HT1080 (cell line): ENCODE measurements at places on chromosomes 2 and 18.
A peak's percentile ranks its signal among the peaks of the same experiment; 100 is the strongest.

DNA sequence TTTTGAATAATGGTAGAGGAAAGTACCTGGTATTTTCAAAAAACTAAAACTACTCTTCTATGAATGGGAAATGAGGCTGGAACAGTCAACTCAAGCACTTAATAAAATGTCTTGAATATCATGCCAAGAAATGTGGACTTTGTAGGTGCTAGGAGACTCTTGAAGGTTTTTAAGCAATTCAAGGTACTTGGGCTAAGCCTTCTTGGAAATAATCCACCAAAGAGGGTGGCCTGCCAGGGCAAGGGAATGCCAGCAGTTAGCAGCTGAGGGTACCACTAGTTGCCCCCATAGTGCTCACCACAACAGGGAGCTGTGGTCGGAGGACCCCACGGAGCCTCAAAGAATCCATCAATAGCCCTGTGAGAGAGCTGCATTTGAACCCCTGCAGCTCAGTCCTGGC, 14.6 kb upstream of the ACYP2 start:
- no peak for DNase-seq

DNA sequence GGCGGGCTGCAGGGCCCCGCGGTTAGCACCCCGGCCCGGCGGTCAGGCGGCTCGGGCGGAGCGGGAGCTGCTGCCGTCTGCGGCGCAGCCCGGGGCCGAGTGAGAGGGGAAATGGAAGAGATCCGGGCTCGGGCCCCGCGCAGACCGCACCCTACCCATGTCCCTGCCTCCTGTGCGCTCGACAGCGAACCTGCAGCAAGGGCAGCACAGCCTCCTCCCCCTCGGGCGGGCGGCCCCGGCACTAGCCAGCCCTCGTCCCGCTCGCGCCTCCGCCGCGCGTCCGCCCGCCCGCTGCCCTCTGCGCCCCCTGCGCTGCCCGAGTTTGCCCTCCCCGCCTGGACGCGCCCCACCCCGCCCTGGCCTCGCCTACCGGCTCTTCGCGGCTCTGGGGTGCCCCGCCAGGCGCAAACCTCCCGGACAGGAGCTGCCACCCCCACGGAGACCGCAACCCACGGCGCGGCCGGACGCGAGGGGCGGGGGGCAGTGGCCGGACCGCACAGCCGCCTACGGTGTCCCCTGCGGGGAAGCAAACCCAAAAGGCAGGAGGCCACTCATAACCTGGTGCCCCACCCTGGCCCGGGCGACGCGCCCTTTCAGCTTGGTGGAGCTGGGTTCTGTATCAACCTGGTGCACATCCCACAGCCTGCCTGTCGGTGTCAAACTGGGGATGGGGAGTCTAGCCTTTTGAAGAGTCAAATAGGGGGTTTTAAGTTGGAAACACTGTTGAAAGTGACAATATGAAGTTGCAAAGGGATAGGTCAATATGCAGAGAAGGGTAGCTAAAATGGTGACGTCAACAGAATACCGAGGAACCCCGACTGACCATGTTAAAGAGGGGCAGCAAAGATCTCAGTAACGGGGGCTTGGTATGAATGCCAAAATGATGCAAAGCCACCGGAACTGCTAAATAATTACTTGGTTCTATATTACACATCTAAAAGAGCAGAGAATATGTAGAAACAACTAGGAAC, at the start of gene IHH:
Gene IHH, minus strand, starts transcription at position 101 of the 971 bp plus-strand sequence. CDS start 454 bp downstream, outside the sequence.
- no peak for DNase-seq

GRCh38 chr2:165193178-165193777, 10.6 kb downstream of the SCN3A start:
- DNase-seq: no peak

DNA sequence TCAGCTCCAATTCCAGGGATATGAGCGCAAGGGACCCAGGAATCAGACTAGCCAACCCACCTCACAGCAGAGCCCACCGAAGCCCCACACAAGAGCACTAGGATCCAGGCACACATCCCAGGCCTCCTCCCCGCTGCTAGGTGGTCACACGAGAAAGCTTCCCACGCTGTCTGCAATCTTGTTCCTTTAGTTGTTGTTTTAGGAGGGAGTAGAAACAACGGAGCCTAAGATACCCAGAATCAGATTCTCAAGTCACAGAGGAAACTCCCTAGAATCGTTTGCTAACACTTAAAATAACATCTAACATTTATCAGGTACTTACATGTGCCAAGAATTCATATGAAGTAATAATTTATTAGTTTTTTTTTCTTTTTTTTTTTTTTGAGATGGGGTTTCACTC, 9.7 kb upstream of the ATL2 start:
- no peak for DNase-seq

DNA sequence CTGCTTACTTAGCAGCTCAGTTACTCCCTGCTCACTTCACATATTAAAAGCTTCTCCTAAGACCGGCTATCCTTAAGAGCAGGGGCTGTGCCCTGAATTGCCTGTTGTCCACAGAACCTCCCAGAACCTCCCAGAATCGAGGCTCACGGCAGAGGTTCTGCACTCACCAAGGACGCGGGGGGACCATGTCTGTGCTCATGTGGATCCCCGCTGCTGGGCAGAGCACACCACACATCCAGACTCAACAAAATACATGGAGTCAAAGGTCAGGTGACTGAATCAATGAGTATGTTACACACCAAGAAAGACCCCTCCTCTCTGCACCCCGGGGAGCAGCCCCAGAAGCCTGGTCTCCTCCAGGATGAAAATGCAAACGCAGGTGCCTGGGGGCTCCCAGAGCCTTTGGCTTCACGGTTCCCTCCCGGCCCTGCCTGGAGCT, 149.0 kb downstream of the MBP start:
- DNase-seq: no peak

DNA sequence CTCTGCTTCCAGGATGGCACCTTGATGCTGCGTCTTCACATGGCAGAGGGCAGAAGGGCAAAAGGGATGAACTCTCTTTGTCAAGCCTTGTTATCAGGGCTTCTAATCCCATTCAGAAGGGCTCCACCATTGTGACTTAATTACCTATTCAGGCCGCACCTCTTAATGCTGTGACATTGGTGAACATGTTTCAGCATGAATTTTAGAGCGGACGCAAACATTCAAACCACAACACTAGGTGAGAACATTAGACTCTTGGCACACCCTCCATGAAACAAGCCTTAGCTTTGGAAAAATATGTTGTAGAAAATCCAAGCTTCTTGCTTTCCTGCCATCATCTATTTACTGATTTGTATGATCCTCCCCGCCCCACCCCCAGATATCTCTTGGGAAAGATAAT, 17.9 kb downstream of the DAW1 start:
- no peak for DNase-seq

DNA sequence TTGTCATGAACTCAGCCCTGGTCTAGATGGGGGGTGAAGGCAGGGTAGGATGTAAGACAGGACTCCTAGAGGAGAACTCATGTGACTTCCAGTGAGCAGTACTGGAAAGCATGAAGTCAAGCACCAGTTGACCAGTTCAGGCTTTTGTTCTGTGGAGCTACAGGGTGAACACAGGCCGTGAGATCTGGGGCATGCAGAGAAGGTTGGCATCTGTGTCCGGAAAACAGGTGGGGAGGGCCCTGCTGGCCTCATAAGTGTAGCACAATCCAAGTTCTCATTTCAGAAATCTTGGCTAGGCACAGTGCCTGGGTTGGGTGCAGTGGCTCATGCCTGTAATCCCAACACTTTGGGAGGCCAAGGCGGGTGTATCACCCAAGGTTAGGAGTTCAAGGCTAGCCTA, 50.9 kb upstream of the SPATS2L start:
- DNase-seq: no peak

DNA sequence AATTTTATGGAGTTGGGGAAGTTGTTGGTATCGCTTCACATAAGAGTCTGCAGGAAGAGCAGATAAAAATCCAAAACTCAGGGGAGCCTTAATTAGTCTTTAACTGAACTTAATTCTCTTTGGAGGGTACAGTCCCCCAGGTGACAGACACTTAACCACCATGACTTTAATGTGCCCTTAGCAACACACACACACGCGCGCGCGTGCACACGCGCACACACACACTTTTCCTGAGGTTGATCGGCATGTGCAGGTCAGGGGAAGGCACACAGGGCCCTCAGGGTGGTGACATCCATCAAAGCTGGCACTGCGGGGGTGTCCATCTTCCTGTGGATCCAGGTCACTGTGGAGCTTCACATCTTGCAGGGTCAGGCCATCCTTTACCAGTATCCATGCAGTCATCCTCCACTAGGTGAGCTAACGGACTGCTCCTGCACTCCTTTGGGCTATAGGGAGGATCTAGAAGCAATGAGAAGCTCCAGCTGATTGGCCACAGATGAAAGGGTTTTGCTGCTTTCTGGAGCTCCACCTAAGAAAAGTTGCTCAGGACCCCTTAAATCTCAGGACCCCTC, 21.9 kb upstream of the NCK2 start:
- DNase-seq: no peak

GRCh38 chr2:231521443-231521842, 8.8 kb downstream of the NMUR1 start:
- DNase-seq: no peak

GRCh38 chr2:96104487-96104861, 11.9 kb downstream of the ADRA2B start:
- no peak for DNase-seq

GRCh38 chr2:179532863-179533278, 268.2 kb upstream of the SESTD1 start:
- DNase-seq: no peak

- DNase-seq: no peak
Observed at GRCh38 chr18:5884375-5884774, 10.9 kb downstream of the TMEM200C start.

GRCh38 chr2:137976274-137976673, 12.0 kb downstream of the HNMT start:
- no peak for DNase-seq

DNA sequence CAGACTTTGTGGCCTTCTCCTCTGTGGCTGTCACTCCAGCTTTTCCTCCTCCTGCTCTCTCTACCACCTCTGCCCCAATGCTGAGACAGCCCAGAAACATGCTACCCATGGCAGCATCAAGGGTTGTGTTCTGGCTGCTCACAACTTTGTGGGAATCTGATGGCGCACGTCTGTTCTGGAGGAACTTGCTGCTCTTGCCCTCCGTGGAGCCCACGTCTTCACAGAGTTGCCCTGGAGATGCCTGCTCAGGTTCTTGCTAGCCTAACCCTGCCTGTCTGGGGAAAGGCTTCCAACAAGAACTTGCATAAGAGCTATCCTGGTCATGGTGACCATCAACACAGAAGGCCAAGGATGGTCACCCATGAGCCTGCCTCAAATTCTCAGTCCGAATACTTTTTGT, 237.4 kb downstream of the AFF3 start:
- no peak for DNase-seq

DNA sequence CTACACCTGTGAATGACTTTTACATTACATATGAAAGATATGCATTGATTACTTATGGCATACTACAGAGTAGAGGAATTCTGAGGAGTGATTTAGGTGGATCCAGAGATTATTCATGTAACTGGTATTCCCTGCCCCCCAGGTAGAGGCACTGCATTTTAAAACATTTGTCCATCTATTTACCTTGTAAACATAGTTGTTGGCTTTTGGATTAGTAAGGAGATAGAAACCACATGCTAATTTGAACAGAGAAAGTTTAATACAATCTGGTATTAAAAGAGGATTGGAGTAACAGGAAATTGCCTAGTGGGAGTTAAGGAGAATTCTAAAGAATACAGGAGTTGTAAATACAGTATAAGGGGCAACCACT, 15.9 kb downstream of the GALNT3 start:
- DNase-seq: no peak

DNA sequence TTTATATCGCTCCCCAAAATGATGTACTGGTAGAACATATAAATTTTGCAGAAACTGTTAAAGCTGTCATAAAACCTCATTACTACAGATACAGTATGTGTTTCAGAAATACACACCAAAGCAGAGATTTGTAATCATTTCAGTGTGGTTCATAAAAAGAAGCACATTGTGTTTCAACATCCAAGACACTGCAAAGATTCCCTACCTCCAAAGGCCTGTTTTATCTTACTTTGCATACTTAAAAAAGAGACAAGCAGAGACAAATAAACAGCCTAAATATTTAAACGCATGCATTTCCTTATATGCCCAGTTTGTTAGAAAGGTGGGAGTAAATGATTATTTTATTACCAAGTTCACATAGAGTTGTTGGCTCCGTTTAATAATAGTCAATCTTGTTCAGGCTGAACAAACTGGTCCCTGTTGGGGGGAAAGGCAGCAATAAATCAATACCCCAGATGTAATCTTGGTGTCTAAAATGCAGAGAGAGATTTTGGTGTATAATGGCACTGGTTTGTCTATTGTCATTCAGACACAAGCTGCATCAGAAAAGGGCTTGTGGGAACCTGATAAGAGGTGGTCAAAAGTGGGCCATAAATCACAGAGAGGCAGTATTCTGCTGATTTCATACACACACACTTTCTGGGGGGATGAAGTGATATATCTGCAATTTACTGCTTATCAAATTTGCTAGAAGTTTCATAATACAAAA, 321.4 kb upstream of the ETAA1 start:
- DNase-seq: no peak

DNA sequence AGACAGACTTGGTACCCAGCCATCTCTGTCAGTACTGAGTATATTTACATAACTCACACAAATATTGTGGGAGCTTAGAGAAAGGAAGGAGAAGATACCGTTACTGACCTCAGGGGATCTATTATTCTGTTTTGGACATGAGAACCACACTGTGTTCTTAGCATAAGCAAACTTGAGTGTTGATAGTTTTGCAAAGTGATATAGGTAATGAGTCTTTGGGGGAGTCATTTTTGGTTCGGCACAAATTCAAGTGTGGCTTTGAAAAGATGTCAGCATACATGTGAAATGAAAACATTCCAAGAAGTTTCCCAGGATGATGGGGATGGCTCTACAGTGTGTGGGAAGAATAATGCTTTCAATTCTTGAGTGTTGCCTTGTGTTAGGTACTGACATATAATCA, 24.1 kb downstream of the SMARCAL1 start:
- DNase-seq: no peak

GRCh38 chr2:7886666-7887065, 795.2 kb upstream of the ID2 start:
- no peak for DNase-seq

GRCh38 chr2:214713080-214713830, 96.2 kb downstream of the BARD1 start:
- no peak for DNase-seq

DNA sequence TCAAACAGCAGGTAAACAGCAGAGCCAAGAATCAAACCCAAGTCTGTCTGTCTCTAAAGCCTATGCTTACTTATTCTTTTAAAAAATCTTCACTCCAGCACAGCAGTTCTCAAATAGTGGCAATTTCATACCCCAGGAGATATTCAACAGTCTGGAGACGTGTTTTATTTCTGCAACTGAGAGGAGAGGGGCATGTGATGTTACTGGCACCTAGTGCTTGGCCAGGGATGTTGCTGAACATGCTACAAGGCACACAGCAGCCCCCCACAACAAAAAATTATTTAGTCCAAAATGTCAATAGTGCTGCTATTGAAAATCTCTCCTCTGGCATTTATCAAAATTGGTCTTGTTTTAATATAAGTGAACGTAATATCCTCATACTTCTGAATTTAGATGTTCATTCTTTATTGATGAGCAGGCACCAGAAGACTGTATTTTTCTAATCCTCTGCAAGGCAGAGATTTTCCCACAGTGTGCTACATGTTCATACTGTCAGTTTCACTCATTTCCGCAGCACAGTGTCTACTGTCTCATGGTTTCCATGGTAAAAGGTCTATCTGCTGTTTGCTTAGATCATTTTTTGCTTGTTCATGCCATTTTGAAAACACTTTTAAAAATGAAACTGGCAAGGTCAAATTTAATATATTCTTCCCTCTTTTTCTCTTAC, 90.5 kb downstream of the LRATD1 start:
- DNase-seq: peak; percentile 40
